ENCODE measurements at places on chromosomes 12 and 14.

DNA sequence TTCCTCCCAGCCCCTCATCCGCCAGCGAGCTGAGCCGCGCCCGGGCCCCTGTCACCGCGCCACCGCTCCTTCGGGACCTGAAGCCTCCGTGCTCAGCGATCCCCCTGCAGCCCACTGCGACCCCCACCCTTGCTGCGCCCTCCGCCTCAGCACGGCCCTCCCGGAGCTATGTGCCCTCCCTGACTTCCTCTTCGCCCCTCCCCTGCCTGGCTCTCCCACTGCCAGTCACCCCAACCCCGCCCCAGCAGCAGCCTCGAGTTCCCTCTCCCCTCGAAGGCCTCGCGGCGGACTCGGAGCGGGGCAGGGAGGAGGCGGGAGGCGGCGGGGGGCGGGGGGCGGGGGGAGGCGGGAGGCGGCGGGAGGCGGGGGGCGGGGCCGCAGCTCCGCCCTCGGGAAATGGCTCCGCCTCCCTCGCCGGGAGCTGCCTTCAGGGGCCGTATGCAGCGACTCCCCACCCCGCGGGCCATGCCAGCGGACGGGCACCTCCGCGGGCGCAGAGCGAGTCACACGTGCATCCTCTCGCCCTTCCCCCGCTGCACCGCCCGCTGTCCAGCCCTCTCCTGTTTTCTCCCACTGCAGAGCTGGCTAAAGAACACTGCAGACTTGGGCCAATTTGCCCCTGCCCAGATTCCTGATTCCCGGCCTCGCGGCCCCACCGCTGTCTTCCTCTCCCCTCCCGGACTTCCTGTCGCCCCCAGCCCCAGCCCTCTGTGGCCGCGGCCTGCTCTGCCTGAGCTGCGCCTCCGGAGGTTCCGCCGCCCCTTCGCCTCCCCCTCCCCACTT lies 29.1 kb upstream of the ADIPOR2 start:
- DNase-seq = peak; percentile 93

GRCh38 chr14:106044949-106045596 lies 518.7 kb downstream of the TMEM121 start:
- DNase-seq = no peak

DNA sequence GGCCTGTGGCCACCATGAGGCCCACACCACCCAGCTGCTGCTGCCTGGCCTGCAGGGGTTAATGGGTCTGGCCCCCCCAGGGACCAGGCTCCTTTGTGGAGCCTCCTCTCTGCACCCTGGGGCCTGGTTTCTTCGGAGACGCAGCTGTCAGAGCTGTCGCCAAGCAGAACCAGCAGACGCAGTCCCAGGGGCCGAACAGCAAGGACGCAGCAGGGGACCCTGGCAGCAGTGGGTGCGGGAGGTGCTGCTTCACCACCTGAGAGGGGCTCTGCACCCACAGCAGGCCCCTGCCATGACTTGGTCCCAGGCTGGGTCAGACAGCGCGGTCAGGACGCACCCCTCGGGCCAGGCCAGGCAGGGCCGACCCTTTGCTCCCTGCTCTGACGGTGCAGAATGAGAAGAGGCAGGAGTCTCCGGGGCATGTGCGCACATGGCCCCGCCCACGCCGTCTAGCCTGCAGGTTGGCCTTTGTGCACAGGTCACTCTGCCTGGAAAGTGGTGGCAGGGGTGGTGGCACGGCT lies 30.5 kb downstream of the JAG2 start:
- DNase-seq = peak; percentile 53

- no peak for DNase-seq
Measured at GRCh38 chr12:25135531-25136154, 59.3 kb downstream of the DNAI7 start.

DNA sequence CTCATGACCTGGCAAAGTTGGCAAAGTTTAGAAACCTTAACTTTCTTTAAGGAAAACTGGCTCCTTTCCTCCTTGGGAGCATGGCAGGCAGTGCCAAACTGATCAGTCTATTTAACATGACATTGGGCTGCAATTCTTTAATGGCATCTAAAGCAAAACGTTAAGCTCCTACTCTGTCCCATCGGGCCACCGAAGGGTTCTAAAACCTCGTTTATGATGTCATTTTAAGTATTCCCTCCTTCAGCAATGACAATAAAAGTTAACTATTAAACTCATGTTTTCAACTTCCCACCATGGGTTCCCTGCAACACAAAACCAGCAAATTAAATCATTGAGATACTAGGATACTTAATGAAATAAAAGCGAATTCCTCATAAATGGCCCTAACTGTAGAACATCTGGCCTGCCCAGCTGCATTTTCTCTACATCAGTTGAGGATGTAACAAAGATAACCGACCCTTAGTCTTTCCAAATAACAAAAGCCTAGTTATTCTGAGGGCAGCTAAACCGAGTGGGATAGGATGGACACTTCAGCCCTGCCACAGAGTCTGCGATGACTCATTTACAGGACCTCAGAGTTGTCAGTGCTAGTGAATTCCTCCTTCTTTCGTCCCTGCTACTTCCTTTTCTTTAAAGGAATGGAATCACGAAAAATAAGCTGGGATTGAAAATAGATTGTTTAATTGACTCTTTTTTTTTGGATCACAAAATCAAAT lies 34.5 kb upstream of the RIC8B start:
- DNase-seq = no peak

DNA sequence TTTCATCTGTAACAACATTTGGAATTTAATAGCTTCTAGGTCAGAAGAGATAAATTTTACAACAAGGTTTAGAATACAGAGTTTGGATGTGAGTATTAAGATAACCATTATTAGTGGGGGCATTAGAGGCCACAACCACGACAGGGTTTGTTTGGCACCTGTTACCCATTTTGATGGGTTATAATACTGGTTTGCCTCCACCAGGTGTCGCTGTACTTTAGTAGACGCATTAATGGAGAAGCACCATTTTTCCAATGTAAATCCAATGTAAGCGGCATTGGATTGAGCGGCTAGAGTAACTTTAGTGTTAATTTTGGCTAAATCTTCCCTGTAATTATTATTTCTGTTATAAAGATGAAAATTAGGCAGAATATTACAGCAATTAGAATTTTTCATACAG lies 136.2 kb downstream of the SLCO1B3 start:
- no peak for DNase-seq

- DNase-seq = no peak
Measured at GRCh38 chr14:41957459-41957858, 350.8 kb downstream of the LRFN5 start.

DNA sequence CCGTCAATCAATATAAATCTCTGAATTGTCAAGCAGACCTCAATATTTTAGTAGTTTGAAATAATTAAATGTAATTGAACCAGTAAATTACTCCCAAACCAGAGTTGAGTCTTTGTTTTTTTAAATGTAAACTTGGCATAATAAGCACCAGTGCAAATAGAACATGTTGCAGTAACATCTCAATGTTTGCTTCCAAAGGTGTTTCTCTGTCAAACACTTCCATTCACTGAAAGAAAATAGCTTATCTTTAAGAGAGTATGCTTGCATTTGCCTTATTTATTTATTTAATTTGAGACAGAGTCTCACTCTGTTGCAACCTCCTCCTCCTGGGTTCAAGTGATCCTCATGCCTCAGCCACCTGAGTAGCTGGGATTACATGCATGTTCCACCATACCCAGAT lies 39.9 kb upstream of the EGLN3 start:
- DNase-seq = no peak

GRCh38 chr14:68229423-68230100 lies 410.0 kb downstream of the RAD51B start:
- no peak for DNase-seq

GRCh38 chr12:510071-510825 lies 50.5 kb downstream of the B4GALNT3 start:
- DNase-seq = no peak

- no peak for DNase-seq
Measured at GRCh38 chr14:85856430-85856829, 326.5 kb downstream of the FLRT2 start.

DNA sequence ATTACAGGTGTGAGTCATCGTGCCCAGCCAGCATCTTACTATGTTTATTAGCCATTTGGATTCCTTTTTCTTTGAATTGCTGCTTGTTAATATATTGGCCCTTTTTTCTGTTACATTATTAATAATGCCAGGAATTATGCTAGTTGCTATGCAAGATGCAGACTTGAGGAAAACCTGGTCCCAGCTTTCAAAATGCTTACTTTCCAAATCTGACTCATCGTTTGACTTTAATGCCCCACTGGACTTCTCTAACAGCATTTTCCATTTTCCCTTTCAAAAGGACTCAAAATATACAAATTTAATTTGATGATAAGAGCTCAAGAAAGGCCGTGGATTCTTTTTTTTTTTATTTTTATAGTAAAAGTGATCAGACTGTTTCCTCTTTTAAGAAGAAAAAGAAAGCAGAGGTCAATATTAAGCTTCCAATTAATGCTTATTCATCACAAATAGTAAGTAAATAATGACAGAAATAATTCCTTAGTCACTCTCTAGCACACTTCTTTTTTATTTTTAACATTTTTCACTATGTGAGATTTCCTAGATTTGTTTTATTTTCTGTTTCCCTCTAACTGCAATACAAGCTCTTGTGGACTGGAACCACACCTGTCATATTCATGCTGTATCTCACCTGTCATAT lies 146.1 kb upstream of the FGD4 start:
- DNase-seq = no peak

GRCh38 chr14:32013083-32013482 lies 64.0 kb upstream of the ARHGAP5 start:
- DNase-seq = no peak

DNA sequence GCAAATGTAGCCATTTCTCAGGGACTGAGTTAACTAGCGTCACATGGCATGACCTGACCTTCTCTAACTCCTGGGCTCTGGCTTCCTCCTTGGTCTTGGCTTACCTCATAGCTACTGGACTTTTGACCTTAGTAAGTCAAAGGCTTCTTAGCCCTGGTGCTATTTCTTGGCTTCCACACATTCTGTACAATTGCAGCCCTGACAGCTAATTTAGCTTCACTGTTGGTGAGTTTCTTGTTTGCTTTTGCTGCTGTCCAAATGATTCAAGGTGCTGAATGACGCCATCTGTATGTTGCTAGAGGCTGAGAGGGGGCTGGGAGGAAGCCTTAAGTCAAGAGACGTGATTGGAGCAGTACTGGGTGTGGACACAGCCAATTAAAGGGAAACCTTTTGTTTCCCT lies 202.7 kb downstream of the PRKD1 start:
- no peak for DNase-seq

DNA sequence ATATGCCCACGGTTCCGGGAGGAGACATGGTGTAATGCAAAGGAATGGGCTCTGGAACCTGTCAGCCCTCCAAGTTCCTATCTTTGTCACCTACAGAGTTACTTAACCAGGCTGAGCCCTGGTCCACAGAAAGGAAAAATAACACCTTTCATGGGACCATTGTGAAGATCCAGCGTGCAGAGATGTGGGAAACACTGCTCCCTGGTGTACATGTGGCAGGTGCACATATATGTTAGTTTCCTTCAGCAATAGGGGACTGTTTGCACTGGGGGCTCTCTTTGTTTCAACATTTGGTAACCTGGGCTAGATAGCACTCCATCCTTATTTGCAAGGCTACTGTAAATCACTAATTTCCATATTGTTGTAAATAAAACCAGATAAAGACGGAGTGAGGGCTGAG lies 72.3 kb downstream of the ANO2 start:
- no peak for DNase-seq

- no peak for DNase-seq
Measured at GRCh38 chr14:96746101-96746500, 51.1 kb upstream of the VRK1 start.

- DNase-seq = no peak
Measured at GRCh38 chr12:62879691-62880090, 55.3 kb downstream of the PPM1H start.

DNA sequence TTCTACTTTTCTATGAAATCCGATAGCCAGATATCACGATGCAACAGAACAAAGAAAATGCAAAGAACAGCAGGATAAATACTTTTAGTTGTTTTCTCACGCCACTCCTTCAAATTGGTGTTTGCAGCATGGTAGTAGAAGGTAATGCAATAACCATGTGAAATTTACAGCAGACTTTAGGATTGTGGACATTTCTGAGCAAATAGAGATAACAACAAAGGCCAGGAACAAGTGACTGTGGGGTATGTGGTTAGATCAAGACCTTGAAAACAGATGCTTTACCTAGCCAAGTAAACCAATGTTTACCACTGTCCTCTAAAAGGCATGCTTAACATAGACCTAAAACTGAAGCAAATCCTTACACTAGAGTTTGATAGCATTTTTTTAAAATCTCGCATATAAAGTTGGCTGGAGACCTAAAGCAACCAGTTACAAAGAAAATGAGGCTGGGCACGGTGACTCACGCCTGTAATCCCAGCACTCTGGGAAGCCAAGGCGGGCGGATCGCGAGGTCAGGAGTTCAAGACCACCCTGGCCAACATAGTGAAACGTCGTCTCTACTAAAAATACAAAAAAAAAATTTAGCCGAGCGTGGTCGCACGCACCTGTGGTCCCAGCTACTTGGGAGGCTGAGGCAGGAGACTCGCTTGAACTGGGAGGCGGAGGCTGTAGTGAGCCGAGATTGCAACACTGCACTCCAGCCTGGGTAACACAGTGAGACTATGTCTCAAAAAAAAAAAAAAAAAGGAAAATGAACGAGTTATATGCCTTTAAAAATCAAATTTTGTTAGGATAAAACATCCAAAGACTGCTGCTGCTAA lies 123.2 kb upstream of the FOXN3 start:
- DNase-seq = no peak

Data from sciatic nerve (tissue), 2 donors.